ENCODE measurements at places on chromosomes 11 and 22.

DNA sequence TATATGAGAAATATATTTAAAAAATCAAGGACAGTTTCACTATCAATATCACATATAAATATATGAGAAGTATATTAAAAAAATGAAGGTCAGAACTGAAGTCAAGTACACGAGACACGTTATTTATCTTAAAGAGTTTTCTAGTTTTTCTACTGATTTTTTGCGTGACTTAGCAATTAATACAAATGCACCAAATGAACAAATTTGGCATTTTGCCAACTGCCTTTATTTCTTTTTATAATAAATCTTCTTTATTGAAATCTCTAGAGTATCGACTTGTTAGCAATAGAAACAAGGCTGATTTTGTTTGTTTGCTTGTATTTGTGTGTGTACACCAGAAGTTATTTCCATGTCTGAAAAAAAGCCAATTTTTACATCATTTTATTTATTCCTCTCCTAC is 1684.7 kb upstream of the RAG2 start:
- DNase-seq, result no peak

DNA sequence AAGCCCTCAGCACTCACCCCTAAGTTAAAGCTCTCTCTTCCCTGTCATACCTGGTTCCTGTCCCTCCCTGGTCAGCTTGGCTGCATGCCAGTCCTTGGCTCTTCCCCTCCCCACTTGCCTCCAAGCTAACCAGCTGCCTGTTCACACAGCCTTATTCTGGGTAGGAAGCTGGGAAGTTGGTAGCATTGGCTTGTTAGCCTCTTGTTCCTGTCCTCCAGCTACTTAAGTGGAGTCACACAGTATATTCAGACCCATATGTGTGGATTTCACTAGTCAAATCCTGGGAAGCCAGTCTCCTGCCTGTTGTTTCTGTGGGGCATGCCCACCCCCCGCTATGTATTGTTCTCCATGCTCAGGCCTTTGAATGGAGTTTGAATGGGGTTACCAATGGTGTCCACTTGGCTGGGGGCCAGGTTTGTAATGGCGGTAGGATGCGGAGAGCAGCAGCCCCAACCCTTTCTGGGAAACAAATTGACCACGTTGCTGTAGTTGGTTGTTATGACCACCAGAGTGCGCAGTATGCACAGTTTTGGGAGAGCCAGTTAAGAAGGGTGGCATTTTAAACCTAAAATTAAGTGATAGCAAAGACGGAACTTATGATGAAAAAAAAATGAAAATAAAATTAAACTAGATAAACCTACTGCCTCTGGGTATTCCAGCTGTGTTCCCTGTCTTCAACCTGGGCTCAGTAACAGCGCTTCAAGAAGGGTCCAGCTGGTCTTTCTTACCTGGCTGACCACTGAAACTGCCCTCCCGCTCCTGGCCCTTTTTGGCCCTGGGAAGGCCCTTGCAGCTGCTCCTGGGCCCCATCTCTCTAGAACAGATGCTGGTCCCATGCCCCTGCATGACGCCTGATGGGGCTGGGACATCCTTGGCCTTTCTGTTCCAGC is 10.7 kb upstream of the RPS3 start:
- no peak for DNase-seq

DNA sequence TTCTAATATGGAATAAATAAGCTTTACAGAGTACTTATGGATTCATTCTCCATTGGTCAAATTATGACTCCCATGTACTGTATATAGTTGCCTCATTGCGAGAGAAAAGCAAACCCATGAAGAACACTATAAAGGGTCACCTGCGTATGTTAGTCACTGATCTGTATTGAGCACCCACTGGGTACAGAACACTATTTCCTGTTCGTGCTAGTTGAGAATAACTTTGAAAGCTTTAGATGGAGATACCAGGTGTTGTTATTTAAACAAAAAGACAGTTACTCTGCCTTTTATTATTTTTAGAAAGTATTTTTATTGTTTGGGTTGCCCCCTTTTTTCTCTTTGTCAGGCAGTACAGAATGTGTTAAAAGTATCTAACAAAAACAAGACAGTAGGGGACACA is 79.9 kb downstream of the DEUP1 start:
- no peak for DNase-seq

- DNase-seq, result no peak
Measured at GRCh38 chr22:32864041-32864440, 62.5 kb downstream of the TIMP3 start.

DNA sequence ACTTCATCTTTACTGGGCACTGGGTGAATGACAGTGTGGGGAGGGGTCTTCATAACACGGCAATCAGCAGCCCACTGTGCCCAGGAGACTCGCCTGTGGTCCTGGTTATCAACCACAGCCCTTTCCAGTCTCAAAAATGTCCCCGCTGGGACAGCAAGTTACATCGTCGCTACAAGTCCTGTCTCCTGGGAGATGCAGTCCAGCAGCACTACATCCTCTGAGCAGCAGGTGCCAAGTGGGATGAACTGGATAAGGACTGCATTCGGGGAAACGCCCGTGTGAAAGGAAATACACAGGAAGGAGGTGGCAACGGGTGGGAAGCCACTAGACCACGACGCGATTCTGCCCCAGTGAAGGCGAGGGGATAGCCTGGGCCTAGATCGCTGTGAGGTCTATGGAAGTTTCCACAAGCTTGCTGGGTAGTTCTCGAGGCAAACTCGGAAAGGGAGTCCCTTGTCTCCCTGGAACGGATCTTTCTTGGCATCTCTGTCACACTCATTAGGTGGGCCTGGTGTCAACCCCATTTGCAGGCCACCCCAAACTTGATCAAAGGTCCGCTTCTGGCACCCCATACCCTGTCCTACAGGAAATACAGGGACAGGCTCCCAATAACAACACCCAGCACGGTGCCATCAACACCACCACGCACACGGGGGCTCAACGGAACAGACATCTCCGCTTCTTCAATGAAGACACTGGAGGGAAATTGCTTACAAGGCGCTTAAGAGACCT is 4.4 kb downstream of the ASCL2 start:
- DNase-seq, result no peak

DNA sequence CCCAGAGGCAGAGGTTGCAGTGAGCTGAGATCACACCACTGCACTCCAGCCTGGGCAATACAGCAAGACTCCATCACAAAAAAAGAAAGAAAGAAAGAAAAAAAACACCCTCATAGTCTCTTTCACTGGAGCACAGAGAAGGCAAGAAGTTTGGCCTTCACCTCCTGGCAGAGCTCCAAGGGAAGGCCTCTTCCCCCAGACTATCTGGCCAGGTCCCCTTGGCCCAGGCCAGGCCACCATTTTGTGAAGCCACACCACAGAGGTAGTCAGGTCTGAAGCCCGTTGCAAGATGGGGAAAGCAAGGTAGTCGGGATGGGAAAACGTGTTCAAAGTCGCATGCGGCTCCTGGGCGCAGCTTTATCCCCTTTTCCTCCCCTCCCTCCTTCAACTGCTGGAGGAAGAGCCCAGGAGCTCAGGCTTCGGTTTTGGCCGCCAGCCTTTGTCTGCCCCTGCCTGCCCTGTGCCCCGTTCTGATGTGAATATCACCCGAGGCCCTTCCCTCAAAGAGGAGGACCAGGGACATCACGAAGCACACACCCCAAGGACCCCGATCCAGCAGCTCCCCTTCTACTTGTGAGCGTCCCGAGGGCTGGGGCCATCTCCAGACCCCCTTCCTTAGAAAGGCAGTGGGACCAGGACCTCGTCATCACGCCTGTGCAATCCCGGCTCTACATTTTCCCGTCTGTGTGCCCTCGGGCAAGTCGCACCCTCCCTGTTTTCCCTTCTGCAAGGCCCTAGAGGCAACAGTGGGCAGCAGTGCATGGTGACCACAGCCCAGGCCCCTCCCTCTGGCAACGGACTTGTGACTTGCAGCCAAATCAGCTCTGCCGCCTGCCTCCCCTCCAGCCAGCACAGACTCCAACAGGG is 17.7 kb downstream of the CABP7 start:
- no peak for DNase-seq

DNA sequence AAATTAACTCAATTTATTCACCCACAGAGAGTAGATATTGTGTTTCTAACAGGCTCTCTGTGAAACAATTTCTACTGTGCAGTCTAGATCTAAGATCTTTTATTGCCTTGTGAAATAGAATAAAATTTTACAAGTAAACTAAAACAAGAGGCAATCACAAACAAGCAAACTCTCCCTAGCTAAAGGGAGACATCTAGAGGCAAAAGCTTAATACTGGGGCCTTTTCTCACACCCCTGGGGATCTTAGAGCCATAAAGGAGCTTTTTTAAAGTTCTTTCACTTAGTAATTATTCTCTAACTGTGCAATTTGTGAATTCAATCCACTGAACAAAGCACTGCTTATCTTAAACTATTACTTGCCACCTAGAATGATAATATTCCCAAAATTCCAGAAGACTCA is 19.7 kb downstream of the ALG9 start:
- no peak for DNase-seq

DNA sequence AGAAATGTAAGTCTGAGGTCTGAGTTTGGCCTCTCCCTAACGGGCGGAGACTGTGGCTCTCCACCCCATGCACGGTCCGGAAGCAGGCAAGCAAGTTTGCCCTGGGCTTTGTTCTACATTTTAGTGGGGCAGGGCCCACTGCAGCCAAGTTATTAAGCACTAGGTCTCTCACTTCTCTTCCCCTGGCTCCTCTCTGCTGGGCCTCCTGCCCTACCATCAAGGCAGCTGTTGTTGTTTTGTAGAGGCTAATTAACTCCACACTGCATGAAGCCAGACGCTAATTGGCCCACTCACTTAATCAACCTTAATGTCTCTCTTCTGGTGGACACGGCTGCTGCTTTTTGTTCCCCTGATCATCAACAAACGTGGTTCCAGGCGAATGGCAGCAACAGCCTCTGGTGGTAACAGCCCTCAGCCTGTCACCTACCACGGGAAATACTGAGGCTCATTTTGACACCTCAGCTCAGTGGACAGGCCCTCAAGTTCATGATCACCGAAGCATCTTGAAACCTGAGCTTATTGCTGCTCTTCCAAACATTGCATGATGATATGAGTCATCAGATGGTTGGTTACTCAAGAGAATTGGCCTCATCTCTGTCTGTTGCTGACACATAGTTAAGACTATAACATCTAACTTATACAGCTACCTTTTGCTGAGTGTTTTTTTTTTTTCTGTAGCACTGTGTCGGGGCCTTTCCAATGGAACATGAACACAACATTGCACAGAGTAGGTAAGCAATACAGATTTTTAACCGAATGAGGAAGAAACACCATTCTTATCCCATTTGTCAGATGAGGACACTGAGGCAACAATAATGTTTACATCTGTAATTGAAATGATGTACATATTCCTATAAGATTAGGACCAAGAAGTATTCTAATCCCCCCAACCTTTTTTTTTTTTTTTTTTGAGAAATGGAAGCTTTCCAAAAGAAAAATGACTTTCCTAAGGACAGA is 20.8 kb upstream of the LMO2 start:
- no peak for DNase-seq

GRCh38 chr11:28636566-28636965 is 528.4 kb downstream of the METTL15 start:
- no peak for DNase-seq

DNA sequence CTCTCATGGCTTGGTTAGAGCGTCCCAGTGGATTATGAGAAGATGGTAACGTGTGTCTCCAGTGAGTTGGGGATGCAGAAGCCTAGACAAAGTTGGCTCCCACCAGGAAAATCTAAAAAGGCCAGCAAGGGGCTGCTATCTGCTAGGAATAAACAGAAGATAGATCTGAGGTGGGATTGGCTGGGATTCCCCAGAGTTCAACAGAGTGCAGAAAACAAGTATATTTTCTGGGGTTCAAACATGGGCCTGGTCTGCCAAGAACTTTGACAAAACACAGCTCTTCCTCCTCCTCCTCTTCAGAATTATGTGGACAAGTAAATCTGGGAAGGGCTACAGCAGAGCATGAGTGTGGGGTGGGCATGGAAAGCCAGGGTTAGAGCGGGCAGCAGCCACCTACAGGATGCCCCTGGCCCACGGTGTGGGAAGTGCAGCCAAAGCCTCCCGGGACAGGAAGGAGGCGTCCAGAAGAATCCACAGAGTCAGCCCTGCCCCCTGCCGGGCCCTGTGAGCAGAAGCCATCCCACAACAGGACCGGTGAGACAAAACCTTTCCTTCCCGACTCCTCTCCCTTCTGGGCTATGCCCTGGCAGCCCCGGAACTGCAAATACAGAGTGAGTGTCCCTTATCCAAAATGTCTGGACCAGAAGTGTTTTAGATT is 67.1 kb downstream of the CD82 start:
- no peak for DNase-seq

GRCh38 chr22:32682990-32683389 is 118.5 kb upstream of the TIMP3 start:
- no peak for DNase-seq

DNA sequence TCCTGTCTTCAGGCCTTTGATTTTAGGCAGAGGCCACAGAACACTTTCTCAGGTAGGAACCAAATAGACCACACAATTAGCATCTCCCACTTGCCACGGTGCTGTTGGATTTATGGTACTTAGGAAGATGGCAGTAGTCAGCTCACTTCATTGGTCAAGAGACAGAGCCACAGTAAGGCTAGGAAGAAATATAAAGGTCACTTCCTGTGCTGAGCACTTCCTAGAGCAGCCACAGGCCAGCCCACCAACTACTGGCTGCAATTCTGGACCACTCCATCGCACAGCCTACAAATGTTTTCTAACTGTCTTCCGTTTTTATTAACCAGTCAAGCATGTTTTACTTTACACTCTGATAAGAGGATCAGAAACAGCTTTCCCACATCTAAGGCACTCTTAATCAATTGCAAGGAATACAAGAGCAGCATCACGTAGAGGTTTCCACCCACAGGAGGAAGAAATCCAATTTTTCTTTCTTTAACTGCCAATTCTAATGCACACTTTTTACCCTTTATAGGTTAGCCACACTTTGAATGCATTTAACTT is 54.7 kb downstream of the ABTB2 start:
- DNase-seq, result no peak

DNA sequence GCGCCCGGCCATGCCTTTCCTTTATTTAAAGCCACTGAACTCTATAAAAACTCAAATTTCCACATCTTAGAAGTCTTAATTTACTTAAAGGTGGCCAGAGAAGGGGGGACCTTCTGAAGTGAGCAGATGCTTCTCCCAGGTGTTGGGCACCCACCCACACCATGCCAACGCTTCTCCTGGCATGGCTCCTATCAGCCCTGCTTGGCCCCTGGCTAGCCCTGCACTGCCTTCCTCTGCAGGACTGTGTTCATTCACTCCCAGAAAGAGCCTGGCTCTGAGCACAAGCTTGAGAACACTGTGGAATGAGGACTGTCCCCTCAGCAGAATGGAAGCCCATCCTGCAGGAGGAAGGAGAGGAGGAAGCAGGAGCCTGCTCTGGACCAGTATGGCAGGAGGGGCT is 34.6 kb upstream of the ARFGAP3 start:
- DNase-seq, result no peak

- DNase-seq, result no peak
Measured at GRCh38 chr11:9301720-9302119, 12.7 kb downstream of the TMEM41B start.

DNA sequence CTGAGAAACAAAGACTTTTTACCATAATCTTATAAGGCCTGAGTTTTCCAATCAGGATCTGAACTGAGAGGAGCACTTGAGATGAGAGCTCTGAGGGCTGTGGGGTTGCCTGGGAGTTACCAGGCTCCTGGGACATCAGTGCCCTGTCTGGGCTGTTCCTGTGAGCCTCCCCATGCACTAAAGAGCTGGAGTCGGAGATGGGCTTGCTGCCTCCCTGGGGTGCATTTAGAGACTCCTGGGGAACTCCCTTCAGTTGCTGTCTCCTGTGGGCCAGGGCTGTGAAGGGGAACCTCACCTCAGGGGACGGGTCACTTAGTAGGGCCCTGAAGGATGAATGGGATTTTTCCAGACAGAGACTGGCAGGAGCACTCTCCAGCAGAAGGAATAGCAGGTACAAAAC is 33.3 kb downstream of the KCNC1 start:
- DNase-seq, result no peak

- DNase-seq, result no peak
Measured at GRCh38 chr22:49523374-49524008, 304.2 kb downstream of the BRD1 start.

Measured in esophagus squamous epithelium (tissue), 5 donors.